Stimulated activated CD8-positive, alpha-beta memory T cell treated with anti-CD3 and anti-CD28 coated beads, Interleukin-15, amount 100 ng/mL, for 4 hours (primary cell): ENCODE measurements at places on chromosomes 2 and 18.

DNA sequence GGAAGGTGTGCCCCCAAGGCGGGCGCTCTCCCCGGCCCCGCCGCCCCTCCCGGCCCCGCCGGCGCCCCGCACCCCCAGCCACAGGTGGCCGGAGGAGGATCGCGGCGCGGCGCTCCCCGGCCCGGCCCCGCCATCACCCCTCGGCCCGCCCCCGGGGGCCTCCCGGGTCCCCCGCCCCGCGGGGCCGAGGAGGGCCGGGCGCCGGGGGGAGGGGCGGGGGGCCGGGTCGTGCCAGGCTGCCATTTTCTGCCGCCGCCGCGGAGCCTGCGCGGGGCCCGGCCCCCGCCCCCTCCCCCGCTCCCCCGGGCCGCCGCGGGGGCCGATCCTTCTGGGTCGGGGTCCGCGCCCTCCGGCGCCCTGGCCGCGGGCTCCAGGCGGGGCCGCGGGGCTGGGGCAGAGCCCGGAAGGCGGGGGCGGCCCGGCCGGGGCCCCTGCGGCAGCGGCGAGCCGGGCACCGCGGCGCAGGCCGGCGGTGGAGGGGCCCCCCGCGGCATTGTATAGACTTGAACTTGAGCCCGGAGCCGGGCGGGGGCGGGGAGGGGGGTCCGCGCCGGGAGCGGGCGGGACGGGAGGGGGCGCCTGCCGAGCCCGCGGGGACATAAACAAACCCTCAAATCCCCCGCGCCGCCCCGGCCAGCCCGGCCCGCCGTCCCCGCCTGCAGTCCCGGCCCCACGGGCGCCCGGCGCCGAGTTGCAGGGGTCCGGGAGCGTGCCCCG, 556 bp downstream of the DNMT3A start:
- DNase-seq, result no peak

GRCh38 chr18:39951142-39951720, 2003.8 kb upstream of the PIK3C3 start:
- no peak for DNase-seq

DNA sequence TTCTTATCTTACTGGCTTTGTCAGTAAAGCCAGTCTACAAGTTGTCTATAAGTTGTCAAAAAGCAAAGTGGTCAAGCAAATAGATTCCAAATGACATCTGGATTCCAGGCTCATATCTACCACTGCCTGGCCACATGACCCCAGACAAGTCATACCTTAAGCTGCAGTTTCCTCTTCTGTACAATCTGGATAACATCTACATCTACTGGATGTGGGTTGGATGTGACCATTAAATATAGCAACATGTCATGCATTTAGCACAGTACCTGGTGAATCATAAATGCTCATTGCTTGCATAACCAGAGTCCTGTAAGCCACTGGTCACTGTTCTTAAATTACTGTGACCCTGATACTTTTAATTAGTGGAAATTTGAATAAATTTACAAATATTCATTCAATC, 16.8 kb downstream of the COBLL1 start:
- no peak for DNase-seq

- no peak for DNase-seq
Measured at GRCh38 chr2:201891676-201892075, 85.3 kb downstream of the CDK15 start.

GRCh38 chr2:36330473-36331395, 24.8 kb upstream of the CRIM1 start:
- DNase-seq, result no peak

DNA sequence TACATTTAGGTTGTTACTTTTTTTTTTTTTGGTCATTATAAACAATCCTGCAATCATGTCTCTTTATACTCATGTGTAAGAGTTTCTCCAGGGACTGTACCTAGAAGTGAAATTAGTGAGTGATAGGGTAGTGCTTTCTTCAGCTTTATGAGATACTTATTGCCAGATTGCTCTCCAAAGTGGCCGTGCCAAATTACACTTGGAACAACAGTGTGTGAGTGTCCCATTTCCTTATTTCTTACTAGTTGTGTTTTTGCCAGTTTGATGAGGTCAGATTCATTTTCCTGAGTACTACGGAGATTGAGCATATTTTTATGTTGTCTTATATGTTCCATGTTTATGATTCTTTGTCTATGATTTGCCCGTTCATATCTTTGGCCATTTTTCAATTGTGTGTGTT, 39.2 kb downstream of the GALNT1 start:
- DNase-seq, result no peak
